ENCODE measurements at places on chromosomes 1 and 21.

GRCh38 chr1:19758227-19758830, 41.4 kb downstream of the TMCO4 start:
- DNase-seq, result no peak

DNA sequence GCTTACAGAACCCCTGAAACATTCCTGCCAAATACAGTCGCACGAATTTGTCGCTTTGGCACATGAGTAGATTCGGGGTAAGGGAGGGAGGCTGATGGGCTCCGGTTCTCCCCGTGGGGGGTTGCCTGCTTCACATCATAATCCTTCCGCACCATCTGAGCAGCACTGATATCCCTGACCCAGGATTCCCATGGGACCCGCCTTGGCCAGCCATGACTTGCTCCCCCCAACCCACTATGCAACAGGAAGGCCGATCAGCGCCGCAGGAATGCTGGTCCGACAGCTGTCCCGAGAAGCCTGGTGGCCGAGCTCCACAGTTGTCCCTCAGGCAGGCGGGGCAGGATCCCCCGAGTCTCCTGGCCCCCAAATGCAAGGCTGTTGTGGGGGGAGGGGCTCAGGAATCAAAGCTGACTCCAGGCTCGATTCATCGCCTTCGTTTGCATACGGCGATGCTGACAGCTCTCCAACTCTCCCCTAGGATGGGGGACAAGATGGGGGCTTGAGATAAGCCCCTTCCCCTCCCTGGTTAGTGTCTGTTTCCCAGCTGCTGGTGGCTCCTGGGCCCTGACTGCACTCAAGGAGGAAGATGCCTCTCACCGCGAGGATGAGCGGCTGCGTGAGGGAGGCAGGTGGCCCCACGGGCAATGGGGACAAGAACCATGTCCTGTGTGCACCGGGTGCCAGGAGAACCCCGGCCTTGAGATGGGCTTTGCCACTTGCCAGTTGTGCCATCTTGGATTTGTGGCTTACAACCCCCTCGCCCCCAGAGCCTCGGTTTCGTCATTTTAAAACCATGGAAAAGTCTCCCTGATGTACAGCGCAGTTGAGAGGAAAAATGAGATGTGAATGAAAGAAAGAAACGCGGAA, 9.3 kb downstream of the DRAXIN start:
- no peak for DNase-seq

- DNase-seq, result no peak
These were observed 390.7 kb upstream of the ZP4 start for GRCh38 chr1:238281418-238281817.

GRCh38 chr1:110123224-110123623, 11.0 kb downstream of the UBL4B start:
- DNase-seq, result no peak

GRCh38 chr1:229885568-229886495, 181.2 kb upstream of the GALNT2 start:
- no peak for DNase-seq

DNA sequence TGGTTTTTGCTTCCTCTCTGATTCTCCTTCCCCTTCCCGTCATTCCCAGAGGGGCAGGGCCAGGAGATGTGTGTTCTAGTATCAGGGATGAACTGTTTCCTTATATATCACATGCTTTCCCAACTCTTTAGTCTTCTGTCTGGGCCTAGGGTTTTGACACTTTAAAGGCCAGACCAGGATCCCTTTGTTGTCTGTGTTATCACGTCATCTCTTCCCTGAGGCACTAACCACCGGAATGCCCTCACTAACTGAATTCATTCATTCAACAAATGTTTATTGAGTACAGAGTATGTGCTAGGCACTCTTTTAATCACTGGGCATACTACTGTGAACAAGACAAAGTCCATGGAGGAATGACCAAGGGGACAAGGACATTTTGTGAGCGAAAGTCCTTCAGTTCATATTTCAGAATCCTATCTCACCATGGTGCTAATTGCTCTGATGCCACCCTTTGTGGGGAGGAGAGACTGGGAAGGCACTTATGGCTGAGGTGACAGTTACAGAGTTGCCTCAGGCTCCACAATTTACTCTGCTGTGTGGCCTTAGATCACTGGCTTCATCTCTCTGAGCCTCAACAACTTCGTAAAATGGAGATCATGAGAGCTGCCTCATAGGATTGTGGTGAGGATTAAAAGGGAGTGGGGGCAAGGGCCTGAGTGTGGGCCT, 12.0 kb upstream of the ZNF362 start:
- DNase-seq, result no peak

DNA sequence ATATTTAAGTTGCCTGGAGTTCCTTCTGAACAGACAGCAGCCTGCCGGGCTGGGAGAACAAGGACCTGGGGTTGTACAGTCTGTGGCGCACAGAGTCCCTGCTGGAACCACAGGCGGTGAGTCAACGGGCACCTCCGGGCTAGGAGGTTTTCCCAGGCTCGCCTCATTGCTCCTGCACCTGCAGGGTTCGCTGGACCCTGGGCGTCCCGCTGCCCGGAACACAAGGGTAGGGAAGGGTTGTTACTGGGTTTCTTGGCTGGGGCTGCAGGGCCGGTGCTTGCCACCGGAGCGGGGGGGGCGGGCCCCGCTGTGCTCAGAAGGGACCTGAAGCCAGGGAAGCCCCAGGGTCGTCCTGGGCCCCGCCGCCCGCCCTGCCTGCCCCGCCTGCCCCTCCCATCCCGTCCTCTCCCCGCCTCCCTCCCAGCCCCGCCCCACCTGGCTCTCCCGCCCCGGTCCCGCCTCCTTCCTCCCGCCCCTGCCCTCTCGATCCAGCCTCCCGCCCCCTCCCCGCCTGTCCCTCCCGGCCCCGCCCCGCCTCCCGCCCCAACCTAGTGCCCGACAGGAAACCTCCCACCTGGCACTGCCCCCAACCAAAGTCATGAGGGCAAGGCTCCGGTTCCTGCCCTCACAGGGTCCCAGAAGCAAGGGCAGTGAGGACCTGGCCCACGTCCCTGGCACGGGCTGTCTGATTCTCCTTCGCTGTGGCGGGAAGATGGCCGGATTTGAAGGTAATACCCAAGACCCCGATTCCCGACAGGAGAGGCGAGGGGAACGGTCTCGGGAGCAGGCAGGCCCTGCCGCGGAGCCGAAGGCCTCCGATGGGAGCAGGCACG, 6.8 kb downstream of the JMJD4 start:
- no peak for DNase-seq

GRCh38 chr1:29592261-29592615, 355.9 kb downstream of the PTPRU start:
- DNase-seq, result no peak

DNA sequence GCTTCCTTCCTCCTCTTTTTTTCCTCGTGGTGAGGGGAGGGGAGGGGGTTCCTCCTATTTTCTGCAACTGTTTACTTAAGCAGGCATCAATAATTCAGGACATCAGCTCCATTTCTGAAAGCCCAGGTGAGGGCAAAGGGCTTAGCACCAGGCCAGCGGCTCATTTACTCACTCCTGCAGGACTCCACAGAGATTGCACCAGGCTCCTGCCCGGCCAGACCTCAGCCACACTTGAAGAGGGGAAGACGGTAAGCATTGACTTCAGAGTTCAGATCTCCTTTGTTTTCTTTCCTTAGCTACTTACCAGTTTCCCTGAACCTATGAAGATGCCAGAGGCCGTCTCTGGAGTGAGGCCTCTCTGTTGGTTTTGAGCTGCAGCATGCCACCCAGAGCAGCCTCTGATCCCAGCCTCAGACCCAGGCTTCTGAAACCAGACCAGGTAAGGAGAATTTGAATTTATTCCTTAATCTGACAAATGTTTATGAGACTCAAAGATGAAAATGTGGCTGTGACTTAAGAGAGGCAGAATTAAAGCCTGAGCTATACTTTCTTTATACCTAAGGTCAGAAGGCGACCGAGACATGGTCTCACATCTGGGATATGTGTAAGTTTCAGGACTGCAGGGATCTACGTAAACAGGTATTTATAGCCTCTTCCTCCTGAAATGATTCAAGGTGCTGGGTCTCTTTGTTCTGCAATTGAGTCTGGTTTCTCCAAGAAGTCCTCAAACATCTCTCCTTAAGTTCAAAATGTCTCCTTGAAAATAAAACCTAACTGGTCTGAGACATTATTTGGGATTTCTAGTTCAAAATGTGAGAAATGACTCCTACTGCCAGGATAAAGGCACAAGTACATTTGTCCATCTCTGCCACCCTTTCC, 272.5 kb upstream of the RUNX1 start:
- DNase-seq, result no peak

GRCh38 chr1:30638811-30639210, 84.6 kb downstream of the MATN1 start:
- DNase-seq, result no peak

GRCh38 chr1:160619742-160620277, 27.0 kb downstream of the SLAMF1 start:
- DNase-seq, result no peak

DNA sequence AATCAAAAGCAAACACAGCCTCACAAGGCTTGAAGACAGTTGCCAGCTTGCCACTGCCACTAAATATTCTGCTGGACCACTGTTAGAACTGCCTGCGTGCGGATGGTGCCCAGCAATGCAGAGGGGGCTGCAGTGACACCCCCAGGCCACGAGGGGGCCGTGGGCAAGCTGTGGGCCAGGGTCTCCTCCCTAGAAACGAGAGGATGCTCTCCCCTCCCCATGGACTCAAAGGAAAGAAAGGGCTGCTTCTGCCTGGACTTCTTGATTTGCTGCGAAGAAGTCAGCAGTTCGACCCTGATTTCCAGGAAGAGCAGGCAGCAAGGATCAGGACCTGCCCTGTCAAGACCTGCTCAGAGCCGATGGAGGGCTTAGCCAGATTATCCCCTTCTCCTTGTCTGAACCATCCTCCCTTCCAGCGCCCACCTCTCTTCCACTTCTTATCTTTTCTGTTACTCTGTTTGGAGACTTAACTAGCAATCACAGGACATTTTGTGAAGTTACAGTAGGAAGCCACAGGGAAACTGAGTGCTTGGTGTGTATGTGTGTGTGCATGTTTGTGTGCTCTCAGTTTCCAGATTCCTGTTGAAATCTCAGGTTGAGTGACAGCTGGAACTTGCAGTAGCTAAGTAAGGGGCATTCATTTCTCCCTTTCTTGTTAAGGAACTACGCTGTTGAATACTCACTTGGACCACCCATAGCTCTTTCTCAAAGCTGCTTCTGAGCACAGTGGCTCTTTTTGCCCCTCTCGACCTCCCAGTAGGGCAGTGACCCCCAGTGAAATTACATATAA, 2.7 kb downstream of the MAN1C1 start:
- DNase-seq, result no peak

DNA sequence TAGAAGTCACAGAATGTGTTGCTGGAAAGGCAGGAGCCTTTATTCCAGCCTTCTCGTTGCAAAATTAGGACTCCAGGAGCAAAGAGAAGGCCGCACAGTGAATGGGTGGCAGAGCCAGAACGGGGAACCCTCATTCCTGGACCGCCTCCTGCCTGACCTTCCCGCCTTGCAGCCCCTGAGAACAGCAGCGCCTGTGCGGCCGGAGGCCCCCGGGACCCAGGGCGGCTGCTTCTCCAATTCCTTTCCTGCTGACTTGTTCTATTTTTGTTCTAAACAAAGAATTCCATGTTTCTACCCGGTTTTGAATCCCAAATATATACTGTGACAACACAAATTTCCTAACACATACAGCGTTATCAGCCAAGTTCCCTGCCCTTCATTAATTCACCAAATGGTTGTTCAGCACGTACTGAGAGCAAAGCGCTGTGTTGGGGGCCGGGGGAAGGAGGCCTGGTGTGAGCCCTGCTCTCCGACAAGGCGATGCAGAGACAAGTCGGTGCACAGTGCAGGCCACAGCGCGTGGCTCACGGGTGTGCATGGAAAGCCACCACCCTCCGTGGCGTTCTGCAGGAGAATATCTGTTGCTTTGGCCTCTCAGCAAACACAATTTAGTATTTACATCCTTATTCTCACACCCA, 31.9 kb upstream of the COL6A2 start:
- DNase-seq, result no peak

DNA sequence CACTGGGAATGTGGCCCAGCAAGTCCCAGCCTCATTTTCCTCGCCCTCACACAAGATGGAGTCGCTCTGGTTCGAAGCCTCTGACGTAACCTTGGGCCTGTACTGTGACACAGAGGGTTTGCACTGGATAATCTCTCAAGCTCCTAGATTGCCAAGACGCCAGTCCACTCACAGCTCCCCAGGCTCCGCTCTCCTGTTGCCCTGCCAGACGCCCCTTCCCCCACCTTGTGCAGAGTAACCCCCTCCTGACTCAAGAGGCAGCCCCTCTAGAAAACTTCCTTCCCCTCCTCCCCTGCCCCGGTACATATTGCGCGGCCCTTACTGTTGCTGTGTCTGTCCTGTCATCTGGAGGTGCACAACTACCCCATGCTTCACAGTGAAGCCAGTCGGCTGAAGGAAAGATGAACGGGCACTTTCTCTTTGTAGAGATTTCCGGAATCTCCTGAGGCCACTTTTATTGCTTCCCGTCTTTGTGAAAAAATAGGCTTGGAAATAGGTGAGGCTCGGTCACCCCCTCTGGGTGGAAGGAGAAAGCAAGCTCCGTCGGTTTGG, 981 bp upstream of the KIAA1614 start:
- DNase-seq, result no peak

GRCh38 chr1:151372058-151372934, at the start of gene SELENBP1:
SELENBP1 (minus strand) TSS chr1:151372705; CDS start chr1:151372641, 64 bp downstream.
- DNase-seq, result no peak

DNA sequence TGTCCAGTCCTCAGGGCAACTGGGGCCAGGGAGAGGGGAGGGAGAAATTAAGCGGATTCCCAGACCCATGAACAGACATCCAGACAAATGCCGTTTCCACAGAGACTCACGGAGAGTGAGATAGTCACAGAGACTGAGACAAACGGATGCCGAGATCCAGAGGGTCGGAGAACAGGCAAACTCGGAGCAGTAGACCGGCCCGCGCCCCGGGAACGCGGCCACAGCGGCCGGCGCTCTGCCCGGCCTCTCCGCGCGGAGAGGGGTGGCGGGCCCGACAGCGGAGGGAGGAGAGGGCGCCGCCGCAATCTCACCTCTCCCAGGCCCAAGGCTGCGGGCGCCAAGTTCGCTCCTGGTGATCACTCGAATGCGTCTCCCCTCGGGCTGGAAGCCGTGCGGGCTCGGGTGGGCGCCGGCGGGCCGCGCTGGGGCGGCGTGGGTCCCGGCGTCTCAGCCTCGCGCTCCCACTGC, 831 bp upstream of the FOXD2 start:
- DNase-seq, result no peak

DNA sequence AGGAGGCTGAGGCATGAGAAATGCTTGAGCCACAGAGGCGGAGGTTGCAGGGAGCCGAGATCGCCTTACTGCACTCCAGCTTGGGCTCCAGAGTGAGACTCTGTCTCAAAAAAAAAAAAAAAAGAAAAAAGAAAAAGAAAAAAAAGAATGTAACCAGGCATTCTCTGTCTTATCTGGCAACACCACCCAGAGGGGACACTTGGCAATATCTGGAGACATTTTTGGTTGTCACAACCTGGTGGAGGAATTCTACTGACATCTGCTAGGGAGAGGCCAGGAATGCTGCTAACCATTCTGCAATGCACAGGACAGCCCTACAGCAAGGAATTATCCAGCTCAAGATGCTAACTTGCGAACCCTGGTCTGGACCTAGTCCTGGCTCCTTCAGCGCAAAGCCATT, 2.3 kb upstream of the CNR2 start:
- DNase-seq, result no peak

- no peak for DNase-seq
These were observed 3.3 kb upstream of the MYOG start for GRCh38 chr1:203089001-203089650.
